ENCODE measurements at places on chromosomes 3 and 15. TPM values are rescaled to one million over a fixed set of nuclear protein-coding genes. Genes with fewer than 3 reads are reported as not detected.

SERPINI2 gene
- total RNA-seq: not detected

SPSB4 gene
- total RNA-seq: not detected

CYP8B1 gene
- total RNA-seq: not detected

NEK10 gene
- 0.57 TPM for total RNA-seq

PLCL2 gene
- total RNA-seq: 14.9 TPM

UBR1 gene
- total RNA-seq: 35.3 TPM

NTRK3 gene
- total RNA-seq: 0.24 TPM

SAXO2 gene
- total RNA-seq: 0.57 TPM

RASGRP1 gene
- total RNA-seq: 110 TPM

HCLS1 gene
- 234 TPM for total RNA-seq

IL12A gene
- total RNA-seq: 0.34 TPM

ILDR1 gene
- 0.34 TPM for total RNA-seq

PCCB gene
- 41.7 TPM for total RNA-seq

SKOR1 gene
- 0.21 TPM for total RNA-seq

EIF5A2 gene
- 10.5 TPM for total RNA-seq

UBXN7 gene
- 54.8 TPM for total RNA-seq

MB21D2 gene
- total RNA-seq: 18.0 TPM

SCN11A gene
- total RNA-seq: 0.05 TPM

CA12 gene
- total RNA-seq: 0.29 TPM

PLSCR2 gene
- total RNA-seq: not detected

NMNAT3 gene
- total RNA-seq: 1.2 TPM
